ENCODE measurements at places on chromosomes 5 and 9. TPM values are rescaled to one million over a fixed set of nuclear protein-coding genes. Genes with fewer than 3 reads are reported as not detected.

DNA sequence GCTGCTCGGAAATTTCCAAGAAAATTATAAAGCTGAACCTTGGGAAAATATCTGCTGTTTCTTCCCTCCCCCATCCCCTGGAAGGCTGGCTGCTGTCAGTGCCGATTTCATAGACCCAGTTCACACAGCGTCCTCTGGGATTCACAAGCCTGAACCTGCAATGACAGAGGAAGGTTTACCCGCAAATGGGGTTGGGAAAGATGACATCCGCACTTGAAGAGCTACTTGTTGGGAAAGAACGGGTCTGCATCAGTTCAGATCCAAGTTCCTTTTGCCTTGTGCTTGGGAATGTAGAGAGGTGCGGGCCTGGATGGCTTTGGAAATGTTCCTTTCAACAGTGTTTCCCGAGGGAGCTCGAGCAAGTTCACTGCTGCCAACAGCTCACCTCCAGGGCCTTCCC, 13.9 kb downstream of the PCDH12 start:
- H3K27ac ChIP-seq: no peak overlapping the region
- H3K36me3 ChIP-seq: peaks cover 10% of the 10 kb centered on the region
- H3K4me1 ChIP-seq: peaks cover 10% of the 10 kb centered on the region
- DNase-seq: no peak
- no peak overlapping the region for H3K4me3 ChIP-seq
- H3K27me3 ChIP-seq: no peaks in the 10 kb centered on the region

DNA sequence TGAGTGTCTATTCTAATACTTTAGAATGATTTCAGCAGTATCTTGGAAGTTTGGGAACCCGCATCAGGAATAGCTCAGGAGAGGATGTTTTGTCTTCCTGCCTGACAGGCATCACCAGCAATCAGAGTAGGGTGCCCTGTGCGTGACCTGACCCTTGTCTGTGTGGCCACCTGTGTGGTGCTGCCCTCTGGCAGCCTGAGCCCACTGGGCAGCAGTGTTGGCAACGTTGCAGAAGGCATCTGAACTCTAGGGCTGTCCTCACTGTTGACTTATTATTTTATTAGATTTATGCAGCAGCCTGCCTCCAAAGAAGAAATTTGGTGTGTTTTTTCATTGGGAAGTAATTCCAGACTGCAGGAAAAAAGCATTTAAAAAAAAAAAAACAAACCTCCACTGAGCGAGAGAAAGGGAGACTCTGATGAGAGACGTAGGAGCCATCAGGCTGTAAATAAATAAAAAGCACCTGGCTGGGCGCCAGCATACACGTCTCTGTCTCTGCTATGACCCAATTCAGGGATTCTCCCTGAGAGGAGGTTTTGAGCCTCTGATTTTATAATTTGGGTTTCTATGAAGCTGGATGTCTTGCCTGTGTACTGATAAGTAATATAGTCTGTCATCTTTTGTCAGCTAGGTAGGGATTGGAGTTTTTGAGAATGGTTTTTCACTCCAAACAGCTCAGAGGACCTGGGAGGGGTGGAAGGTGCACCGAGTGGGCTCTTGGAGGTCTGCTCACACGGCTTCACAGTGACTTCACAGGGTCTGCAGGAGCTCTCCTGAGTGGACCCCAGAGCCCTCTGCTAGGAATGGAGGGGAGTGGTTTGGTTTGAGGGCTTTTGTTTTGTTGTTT, 49.0 kb downstream of the FAM78A start:
- H3K4me3 ChIP-seq: no peak overlapping the region
- DNase-seq: no peak
- H3K4me1 ChIP-seq: peaks cover 5% of the 10 kb centered on the region
- H3K27ac ChIP-seq: no peak overlapping the region

- no peak overlapping the region for H3K27ac ChIP-seq
Observed at GRCh38 chr5:161314033-161314432, 232.5 kb downstream of the GABRB2 start.

DNA sequence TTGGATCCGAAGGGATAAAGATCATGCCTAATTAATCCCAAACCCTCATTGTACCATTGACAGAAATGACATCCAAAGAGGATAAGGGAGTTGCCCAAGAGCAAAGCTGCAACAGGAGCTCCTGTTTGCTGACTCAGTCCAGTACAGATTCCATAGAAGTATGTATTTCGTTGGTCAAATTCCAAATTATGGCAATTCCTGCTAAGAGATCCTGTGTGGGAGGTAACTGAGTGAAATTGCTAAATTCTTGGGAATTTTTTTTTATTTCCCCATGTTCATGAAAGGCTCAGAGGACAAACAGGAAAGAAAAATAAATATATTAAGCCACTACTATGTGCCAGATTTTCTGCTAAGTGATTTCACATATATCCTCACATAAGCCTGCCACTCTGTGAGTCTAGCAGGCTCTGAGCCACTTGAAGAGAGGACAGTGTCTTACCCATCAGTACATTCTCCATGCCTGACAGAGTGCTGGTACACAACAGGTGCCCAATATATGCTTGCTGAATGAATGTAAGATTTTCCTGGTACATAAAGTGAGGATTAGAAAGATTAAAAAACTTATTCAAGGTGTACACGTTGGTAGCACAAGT, 132.7 kb downstream of the GLIS3 start:
- H3K27ac ChIP-seq: no peak overlapping the region
- no peak overlapping the region for H3K4me3 ChIP-seq
- H3K27me3 ChIP-seq: no peaks in the 10 kb centered on the region
- DNase-seq: no peak

DNA sequence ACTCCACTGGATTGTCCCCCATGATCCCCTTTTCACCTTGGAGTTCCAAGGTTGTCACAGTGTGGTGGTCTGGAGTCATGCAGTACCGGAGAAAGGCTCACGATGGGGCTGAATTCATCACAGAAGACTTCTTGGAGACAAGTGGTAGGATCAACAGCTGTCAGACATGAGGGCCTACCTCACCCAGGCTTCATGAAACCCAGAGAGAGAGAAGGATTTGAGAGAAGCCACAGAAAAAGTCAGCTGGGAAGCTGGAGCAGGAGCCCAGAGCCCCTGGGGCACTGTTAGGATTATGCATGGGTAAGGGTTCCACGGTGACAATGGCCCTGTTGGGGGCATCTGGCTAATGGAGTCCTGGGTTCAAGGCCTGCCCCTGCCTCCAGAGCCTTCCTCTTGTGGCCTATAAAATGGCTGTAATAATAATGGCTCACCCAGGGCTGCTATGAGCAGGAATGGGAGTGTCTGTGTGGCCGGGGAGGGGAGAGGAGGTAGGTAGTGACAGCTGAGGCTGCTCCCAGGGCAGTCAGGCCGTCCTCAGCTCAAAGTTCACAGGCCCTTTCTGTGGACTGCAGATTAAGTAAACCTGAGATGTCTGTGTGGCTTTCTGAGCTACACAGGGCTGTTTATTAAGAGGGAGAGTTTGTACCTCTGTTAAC, 910 bp downstream of the TRIM14 start:
- no peak for DNase-seq
- H3K27ac ChIP-seq: peak overlapping the region; percentile 63
- H3K27me3 ChIP-seq: no peaks in the 10 kb centered on the region
- H3K4me1 ChIP-seq: peaks cover 8% of the 10 kb centered on the region

GRCh38 chr9:99221621-99222415, at the start of the genes ALG2 and SEC61B:
Gene ALG2, minus strand, starts transcription at chr9:99221942. Its CDS starts 48 bp downstream, at chr9:99221894.
Gene SEC61B, plus strand, starts transcription at chr9:99222282. Its CDS starts 82 bp downstream, at chr9:99222364.
- DNase-seq: peak; percentile 96
- no peaks in the 10 kb centered on the region for H3K27me3 ChIP-seq
- H3K36me3 ChIP-seq: no peaks in the 10 kb centered on the region
- peaks cover 46% of the 10 kb centered on the region for H3K4me1 ChIP-seq
- H3K27ac ChIP-seq: peak within 1 kb of the TSS; percentile 94
- H3K4me3 ChIP-seq: peak within 1 kb of the TSS; percentile 96

DNA sequence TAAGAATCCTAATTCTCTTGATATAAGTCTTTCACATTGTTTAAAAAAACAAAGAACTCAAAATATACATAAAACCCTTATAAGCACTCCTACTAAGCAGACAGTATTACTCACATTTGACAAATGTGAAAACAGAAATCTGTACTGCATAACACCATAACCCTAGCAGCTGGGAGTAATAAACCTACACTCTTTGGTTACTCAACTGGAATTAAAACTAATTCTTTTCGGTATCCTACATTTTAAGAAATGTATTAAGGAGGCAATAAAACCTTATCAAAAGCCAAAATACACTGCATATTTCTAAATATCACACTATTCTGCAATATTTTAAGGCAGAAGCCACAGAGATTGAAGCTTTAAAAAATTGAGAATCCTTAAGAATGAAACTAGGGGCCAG, 6.8 kb downstream of the AUH start:
- DNase-seq: no peak
- H3K27ac ChIP-seq: no peak overlapping the region
- H3K36me3 ChIP-seq: no peaks in the 10 kb centered on the region
- peaks cover 10% of the 10 kb centered on the region for H3K4me1 ChIP-seq

Gene LHFPL2
- 21.4 TPM for total RNA-seq

Gene OR1J2
- not detected for total RNA-seq

Gene C7
- total RNA-seq: 618 TPM

Gene DNAJA1
- total RNA-seq: 102 TPM

Gene ALDOB
- 0.83 TPM for total RNA-seq

Gene OTP
- total RNA-seq: not detected

Gene CA9
- not detected for total RNA-seq
